ENCODE measurements at places on chromosomes 4 and X. TPM values are rescaled to one million over a fixed set of nuclear protein-coding genes. Genes with fewer than 3 reads are reported as not detected.

DNA sequence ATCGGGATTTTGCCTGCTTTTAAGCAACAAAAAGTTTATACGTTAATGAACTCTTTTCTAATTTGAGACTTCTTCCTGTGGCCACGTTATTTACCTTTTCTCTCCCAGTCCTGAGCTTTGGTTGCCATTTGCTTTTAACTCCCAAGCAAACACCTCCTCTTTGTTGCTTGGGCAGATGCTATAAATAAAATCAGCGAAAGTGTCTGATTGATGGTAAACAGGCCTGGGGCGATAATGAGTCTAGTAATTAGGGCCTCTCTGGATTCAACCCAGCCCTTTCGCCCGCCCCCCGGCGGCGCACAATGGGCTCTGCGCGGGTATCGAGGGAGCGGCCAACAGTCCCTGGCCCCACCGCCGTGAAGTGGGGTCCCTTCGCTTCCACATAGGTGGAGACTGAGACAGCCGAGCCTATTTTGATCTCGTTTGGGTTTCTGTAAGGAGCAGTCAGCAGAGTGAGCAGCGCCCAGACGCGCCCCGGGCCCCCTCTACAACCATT lies 790 bp downstream of the CLGN start:
- DNase-seq, result no peak

DNA sequence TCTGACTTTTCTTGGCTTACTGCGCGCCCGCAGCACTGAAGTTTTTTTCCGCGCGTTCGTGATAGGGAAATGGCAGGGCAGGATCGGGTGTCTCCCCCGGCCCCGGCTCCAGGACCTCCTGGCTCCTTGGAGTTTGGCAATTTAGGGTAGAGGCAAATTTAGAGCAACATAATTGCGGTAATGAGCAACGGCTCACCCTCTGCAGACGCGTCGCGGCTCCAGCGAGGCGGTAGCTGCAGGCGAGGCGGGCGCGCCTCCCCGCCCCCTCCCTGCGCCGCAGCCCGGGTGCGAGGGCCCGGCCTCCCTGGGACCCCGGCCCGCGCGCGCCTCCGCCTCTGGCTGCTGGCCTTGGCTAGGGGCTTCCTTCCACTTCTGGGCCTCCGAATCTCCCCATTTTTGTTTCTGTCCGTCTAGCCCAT lies 6.2 kb downstream of the MSX1 start:
- DNase-seq, result peak; percentile 35

DNA sequence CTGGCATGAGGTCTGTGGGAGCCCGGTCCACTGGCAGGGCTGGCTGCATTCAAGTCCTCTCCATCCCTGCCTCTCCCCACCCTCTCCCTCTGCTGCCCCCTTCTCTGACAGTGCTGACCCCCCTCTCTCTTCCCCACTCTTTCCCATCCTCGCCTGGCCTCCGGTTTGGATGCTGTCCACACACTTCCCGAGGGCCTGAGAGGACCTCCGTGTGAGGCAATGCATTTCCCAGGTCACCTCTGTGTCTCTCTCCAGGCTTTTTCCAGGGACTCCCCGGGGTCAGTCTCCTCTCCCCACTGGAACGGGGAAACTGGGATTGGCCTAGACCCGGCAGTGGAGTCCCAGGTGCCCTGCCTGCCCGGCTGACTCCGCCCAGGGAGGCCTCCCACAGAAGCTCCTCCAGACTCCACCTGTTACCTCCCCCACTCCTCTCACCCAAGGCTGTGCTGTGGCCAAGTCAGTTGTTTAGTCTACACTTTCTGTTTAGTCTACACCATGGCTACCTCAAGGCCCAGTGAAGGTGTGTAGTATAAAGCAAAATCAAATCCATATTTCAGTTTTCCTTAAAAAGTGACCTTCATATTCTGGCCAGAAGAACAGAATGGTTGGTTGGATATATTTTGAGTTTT lies 146.8 kb downstream of the PTTG2 start:
- DNase-seq, result no peak

- no peak for DNase-seq
Measured at GRCh38 chr4:71607780-71608677, 175.8 kb downstream of the GC start.

- DNase-seq, result no peak
Measured at GRCh38 chr4:33086331-33086925, 2366.3 kb downstream of the PCDH7 start.

DNA sequence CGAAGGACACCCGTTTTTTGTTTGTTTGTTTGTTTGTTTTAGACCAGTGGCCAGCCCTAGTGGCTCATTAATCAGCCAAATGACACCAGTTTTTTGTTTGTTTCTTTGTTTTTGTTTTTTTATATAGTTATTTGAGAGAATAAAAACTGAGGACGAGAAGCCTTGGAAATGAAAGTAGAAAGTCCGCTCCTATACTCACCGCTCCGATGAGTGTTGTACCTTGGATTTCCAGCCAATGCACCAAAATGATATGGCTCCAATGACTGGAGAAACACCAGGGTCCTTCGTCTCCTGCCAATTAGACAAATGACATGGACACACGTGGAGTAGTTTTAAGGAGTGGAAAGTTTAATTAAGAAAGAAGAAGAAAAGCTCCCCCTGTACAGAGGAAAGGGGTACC lies 87.9 kb downstream of the ZXDA start:
- no peak for DNase-seq

DNA sequence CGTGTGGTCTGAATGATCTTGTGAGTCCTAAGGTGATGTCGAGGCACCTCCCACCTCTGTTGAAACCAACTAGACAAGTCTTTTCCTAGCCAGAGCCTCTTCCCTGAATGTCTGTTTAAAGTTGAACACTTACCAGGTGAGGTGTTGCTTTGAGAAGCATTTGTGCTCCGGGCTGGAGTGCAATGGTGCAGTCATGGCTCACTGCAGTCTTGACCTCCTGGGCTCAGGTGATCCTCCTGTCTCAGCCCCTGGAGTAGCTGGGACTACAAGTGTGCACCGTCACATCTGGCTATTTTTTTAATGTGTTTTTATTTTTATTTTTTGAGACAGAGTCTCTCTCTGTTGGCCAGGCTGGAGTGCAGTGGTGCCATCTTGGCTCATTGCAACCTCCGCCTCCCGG lies 18.1 kb downstream of the RNF4 start:
- DNase-seq, result no peak

DNA sequence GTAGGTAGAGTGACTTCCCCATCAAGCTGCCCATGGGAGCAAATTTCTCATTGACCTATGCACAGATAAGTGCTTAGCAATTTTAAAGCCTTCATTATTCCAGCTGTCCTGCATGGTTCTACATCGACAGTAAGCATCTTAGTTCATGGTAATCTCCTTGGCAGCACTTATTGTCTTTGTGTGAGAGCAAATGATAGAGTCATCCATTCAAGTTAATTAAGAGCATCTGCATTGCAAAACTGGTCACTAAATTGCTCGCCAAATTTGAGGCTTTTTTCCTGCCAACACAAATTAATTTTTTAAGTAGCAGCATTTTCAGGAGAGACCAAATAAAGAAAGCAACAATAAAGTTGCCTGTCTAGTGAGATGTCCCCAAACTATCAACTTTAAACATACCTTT lies 76.7 kb downstream of the SH3BGRL start:
- no peak for DNase-seq

- DNase-seq, result no peak
Measured at GRCh38 chrX:100407147-100407783, 2.8 kb downstream of the PCDH19 start.

GRCh38 chrX:40273356-40274050 lies 175.7 kb upstream of the BCOR start:
- peak; percentile 24 for DNase-seq

DNA sequence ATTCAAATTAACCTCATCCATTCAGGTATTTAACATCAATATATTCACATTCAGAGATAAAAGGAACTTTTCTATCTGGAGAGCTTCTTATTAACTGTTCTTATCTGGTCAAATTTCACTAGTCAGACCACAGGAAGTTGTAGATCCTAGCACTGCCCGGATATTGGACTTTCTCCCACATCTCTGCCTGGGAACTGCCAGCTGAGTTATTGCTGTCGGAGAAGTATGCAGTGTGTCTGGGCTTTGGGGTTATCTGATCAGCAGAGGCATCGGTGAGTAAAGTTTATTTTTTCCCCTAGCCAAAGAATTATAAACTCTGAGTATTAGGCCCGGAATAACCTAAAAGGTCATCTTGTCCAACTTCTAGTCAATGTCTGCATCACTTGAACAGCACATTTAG lies 45.1 kb downstream of the OR13H1 start:
- no peak for DNase-seq

GRCh38 chr4:21802406-21802805 lies 146.2 kb downstream of the KCNIP4 start:
- DNase-seq, result no peak

- DNase-seq, result no peak
Measured at GRCh38 chr4:23861897-23862296, 27.9 kb downstream of the PPARGC1A start.

- DNase-seq, result peak; percentile 31
Measured at GRCh38 chrX:100408713-100409609, 1.1 kb downstream of the PCDH19 start.

DNA sequence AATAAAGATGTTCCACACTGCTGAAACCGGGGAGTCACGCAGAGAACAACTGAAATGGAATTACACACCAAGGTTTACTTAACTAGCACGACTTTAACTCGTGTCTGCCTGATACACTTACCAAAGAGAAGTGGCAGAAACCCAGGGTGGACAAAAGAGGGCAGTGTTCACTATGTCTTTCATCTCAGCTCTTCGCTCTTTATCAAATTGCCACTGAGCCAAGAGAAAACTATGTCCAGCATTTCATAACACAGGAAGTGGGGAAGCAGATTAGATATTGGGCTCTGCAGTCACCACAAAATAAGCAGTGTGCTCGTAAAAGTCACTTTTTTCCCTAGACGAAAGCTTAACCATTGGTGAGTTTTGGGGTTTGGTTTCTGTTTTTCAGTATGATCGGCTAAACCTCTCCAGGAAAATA lies 155.7 kb downstream of the CHIC2 start:
- peak; percentile 17 for DNase-seq

- DNase-seq, result no peak
Measured at GRCh38 chrX:10936976-10937375, 174.2 kb upstream of the HCCS start.

GRCh38 chr4:26161030-26161824 lies 159.6 kb upstream of the RBPJ start:
- no peak for DNase-seq

DNA sequence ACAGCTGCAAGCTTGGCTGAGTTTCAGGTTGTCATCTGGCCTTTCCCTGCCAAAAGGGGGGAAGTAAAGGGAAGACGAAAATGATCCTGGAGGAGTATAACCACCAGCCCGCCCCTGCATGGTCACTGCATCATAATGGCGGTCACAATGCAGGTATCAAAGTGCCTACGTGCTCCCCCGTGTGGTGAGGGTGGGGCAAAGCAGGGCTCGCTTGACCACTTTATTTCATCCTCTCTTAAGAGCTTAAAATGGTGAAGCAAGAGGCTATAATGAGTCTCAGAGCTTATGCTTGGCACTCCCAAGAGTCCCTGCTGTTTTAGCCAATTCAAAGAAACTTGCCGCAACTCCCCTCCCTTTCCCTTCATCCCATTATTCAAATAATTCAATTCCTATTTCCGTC lies 105.6 kb downstream of the APOOL start:
- no peak for DNase-seq

- DNase-seq, result no peak
Measured at GRCh38 chrX:40086569-40087335, 11.0 kb downstream of the BCOR start.

GRCh38 chr4:112593438-112594133 lies 43.1 kb downstream of the ZGRF1 start:
- no peak for DNase-seq

DNA sequence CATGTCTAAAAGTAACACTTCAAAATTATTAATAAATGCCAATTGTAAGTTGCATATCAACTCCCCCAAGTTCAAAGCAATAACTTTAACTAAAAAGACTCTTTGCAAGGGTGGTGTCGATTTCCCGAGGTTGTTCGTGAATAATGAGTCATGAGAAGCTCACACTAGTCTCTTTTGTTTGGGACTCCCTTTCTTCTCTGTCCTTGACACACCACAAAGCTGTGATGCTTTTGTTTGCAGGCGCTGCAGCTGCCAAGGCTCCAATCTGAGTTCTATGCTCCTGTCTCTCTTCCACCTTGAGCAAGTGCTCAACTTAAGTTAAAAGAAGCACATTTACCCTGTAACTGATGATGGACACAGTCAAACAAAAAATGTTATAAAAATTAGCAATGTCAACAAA lies 65.9 kb downstream of the FAT1 start:
- DNase-seq, result no peak

DNA sequence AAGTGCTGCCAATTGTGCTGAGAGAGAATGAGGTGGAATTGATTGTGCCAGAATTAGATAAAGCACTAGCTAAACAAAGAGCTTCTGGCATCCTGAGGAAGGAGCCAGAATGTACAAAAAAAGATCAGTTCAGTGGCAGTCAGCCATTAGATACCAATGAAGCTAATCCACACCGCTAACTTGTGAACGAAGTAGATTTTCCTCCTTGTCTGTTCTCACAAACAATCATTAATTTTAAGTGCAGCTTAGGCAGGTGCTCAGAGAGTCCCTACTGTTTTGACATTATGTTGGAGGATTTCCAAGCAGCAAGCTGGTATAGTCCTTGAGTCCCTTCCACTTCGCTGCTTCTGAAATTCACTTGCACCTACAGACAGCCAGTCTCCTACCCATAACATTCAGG lies 617.4 kb downstream of the CENPC start:
- DNase-seq, result no peak

Gene EGF
- total RNA-seq, result under 0.01 TPM

Gene ADH1C
- total RNA-seq, result not detected

Gene GPR78
- under 0.01 TPM for total RNA-seq

Gene CT45A1
- total RNA-seq, result not detected

Gene GAK
- total RNA-seq, result 38.3 TPM

Gene CLDN34
- total RNA-seq, result not detected
